ENCODE measurements at places on chromosomes 5 and 9. TPM values are rescaled to one million over a fixed set of nuclear protein-coding genes. Genes with fewer than 3 reads are reported as not detected.

The RGS7BP gene
- not detected for total RNA-seq

The HRCT1 gene
- total RNA-seq: 0.68 TPM

The COL23A1 gene
- total RNA-seq: 0.16 TPM

The OXCT1 gene
- total RNA-seq: 24.8 TPM

The FBN2 gene
- 51.2 TPM for total RNA-seq

The FGF1 gene
- total RNA-seq: not detected

The STPG3 gene
- not detected for total RNA-seq

The IL9 gene
- total RNA-seq: not detected

The GRIA1 gene
- 1.3 TPM for total RNA-seq
